Hematopoietic multipotent progenitor cell treated with erythropoietin and hydrocortisone succinate and interleukin-3 and kit ligand, for 6 days (in vitro differentiated cells): ENCODE measurements at places on chromosomes 2 and 18.

- no peak for DNase-seq
These were observed 13.4 kb downstream of the PPP1R7 start for GRCh38 chr2:241163601-241164118.

DNA sequence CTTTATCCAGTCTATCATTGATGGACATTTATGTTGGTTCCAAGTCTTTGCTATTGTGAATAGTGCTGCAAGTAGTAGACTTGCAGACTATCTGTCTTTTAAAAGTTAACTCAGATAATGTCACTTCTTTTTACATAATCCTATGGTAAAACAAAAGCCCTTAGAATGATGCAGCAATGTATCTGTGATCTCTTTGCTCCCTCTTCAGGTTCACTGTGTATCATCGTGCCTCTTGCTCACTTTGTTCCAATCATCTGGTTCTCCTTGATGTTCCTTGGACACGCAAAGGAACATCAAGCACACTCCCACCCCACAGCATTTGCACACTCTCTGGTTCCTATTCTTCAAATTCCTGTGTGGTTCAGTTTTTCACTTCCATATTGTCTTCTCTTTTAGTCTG is 472.5 kb upstream of the ZNF804A start:
- no peak for DNase-seq

DNA sequence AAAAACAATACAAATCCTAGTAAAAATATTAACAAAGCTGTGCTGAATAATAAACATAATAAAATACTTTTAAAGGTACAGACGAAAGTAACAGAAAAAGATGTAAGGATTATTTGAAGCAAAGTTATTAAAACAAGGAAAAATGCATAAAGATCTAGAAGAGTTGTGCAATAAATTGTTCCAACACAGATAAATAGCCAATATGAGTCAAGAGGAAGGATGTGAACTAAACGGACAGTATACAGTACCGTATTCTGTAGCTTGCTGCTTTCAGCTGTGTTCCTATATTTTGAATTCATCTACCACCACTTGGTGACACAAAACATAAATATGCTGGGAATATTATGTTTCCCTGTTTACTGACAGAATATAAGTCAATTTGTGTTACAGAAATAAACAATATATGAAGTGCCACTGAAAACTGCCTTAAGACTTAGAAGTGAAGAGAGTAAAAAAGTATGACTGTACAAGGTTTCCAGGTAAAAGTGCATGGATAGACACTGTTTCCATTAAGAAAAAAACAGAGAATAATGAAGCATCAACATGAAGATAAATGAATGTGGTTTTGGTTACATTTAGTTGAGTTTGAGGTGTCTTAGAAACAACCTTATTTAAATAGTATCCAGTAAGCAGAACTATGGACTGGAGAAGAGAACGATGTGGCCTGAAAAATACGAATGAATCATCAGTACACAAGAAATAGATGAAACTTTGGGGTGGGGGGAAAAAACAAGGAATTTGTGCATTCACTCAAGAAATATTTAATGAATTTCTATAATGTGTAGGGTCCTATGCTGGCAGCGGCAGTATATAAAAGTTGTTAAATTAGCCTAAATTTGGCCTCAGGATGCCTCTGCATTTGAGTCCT is 13.1 kb downstream of the PPP3R1 start:
- no peak for DNase-seq

GRCh38 chr18:5975111-5976002 is 80.0 kb upstream of the TMEM200C start:
- DNase-seq = no peak

DNA sequence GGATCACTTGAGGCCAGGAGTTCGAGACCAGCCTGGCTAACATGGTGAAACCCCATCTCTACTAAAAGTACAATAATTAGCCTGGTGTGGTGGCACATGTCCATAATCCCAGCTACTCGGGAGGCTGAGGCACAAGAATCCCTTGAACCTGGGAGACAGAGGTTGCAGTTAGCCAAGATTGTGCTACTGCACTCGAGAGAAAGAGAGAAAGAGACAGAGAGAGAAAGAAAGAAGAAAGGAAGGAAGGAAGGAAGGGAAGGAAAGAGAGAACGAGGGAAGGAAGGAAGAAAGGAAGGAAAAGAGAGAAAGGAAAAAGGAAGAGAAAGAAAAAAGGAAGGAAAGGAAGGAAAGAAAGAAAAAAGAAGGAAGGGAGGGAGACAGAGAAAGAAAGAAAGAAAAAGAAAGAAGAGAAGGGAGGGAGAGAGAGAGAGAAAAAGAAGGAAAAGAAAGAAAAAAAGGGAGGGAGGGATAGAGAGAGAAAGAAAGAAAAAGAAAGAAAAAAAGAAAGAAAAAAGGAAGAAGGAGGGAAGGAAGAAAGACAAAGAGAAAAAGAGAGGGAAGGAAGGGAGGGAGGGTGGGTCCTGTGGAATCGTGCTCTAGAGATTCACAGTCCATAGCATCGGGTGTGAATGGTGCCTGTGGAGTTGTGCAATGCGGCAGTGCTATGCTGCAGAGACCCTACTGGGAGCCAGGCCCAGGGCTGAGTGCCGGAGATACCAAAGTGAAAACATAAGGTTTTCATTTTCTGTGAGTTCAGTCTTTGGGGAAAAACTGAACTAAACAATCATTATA is 4.6 kb upstream of the SDC1 start:
- DNase-seq = no peak

GRCh38 chr18:68177807-68178702 is 536.9 kb downstream of the TMX3 start:
- no peak for DNase-seq

DNA sequence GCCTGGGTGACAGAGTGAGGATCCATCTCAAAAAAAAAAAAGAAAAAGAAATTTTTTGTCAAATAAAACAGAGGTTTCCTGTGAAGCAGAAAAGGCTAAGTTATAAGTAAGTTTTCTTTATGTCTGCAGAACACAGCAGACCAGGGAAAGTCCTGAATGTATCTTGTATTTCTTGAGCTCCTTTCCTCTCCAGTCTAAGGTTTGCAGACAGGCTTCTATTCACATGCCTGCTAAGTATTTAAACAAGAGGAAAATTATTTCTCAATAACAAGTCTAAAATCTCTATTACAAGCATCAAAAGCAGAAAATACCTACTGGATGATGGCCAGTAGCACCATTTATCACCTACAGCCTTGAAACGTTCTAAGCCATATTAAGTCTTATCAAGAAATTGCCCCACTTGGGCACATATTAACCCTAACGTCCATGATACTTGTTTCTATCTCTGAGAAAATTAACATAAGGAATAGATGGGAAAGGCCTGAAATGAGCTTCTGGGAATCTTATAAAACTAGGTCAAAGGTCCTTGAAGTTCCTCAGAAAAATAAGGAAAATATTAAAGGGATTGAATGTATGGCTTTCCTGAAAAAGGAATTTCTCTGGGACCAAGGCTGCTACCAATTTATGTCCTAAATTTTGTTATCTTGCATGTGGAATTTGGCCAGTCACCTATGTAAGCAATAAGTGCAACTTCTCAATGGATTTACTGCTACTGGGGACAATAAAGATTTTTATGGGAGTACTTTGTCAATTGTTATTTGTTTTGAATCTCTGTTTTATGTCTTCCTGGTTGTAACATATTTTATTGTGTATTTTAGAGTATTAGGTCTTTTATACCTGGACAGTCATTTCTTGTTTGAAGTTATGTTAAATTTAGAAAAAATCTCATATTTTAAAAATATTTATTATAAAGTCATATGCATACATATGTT is 3.0 kb upstream of the REG1A start:
- DNase-seq = no peak

DNA sequence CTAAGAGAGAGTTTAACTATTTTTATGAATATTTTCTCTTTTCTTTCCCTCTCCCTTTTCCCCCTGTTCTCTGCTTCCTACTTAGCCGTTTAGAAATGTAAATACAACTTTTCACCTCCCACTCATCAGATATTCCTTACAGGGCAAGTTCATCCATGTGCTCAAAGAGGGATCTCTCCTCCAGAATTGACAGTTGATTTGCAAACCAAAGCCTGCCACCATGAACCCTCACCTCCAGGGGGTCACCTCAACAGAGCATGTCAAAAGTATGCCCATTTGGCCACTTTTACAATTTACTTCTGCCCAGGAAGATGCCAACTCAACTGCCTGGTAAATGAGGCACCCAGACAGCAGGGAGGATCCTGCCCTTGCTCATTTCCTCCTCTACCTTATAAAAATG is 149.2 kb upstream of the GYPC start:
- DNase-seq = no peak

- no peak for DNase-seq
These were observed 633.8 kb downstream of the NRXN1 start for GRCh38 chr2:50397992-50398765.

GRCh38 chr18:7980136-7980535 is 413.0 kb downstream of the PTPRM start:
- peak; percentile 13 for DNase-seq

- no peak for DNase-seq
These were observed 346.3 kb downstream of the LRATD1 start for GRCh38 chr2:14978845-14979244.

- DNase-seq = peak; percentile 10
These were observed 48.1 kb downstream of the MERTK start for GRCh38 chr2:111946294-111947114.
